ENCODE measurements at places on chromosomes 5 and 9.
A peak's percentile ranks its signal among the peaks of the same experiment; 100 is the strongest.

DNA sequence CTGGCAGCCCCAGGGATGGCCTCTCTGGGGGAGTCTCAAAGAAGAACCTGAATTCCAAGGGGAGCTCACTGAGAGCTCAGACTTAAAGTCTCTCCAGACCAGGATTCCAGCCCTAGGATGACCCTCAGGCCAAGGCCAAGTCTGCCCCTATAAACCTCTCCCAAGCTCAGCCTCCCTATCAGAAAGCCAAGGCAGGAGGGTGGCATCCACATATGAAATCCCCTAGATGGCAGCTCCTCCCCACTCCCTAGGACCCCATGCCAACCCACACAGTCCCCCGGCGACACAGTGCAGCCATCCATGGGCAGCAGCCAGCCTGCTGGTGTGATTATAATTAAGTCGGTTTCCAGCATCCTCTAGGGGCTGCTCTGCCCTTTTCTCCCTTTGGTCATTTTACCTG, 269.9 kb downstream of the CDK5RAP2 start:
- no peak for DNase-seq

DNA sequence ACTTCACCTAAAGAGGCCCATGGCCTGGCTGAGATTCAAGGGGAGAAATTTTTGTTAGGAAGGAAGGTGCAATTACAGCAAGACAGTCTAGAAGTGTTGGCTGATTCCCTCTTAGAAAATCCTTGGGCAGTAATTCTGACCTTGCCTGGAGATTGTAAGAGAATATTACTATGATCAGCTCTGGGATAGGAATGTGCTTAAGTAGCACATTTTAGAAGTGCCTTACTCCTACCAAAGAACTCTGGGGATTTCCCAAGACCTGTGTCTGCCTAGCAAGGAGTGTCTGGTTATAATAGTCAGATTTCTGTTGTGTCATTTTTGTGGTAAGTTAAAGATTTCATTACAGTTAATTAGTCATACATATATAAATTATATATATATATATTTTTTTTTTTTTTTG, 52.3 kb downstream of the NLN start:
- no peak for DNase-seq

DNA sequence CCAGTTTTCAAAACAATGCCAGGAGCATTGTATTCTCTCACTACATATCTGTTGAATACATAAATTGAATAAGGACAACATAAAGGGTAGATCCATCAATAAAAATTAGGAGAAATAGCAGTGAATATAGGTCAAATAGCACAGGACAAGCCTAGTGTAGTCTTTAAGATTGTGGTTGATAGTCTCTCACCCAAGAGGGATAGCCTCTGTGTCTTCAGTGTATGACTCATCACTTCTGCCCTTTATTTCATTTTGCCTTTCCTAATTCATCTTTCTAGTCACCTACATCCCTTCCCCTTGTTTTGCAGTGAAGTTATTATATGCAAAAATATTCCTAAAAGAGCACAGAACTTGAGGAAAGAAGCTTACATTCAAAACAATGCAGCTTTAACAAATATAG, 335.0 kb upstream of the TUSC1 start:
- no peak for DNase-seq

- no peak for DNase-seq
These were observed 1.6 kb downstream of the DMXL1 start for GRCh38 chr5:119072496-119072895.

- DNase-seq: no peak
These were observed 48.4 kb downstream of the NDUFAF2 start for GRCh38 chr5:60993425-60993824.

DNA sequence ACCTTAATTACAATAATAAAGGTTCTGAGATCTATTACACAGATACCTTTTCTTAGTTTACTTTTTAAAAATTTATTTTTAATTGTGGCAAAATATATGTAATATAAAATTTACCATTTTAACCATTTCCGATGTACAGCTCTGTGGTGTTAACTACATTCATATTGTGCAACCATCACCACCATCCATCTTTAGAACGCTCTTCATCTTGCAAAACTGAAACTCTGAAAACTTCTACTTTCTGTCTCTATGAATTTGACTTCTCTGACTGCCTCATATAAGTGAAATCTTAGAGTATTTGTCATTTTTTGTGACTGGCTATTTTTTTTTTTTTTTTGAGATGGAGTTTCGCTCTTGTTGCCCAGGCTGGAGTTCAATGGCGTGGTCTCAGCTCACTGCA, 26.8 kb downstream of the WWC1 start:
- no peak for DNase-seq

- peak; percentile 72 for DNase-seq
These were observed 18.7 kb downstream of the MYMK start for GRCh38 chr9:133505901-133506652.
